ENCODE measurements at places on chromosomes 2 and 18.

GRCh38 chr2:54687595-54688152 is 35.8 kb upstream of the EML6 start:
- no peak for DNase-seq

DNA sequence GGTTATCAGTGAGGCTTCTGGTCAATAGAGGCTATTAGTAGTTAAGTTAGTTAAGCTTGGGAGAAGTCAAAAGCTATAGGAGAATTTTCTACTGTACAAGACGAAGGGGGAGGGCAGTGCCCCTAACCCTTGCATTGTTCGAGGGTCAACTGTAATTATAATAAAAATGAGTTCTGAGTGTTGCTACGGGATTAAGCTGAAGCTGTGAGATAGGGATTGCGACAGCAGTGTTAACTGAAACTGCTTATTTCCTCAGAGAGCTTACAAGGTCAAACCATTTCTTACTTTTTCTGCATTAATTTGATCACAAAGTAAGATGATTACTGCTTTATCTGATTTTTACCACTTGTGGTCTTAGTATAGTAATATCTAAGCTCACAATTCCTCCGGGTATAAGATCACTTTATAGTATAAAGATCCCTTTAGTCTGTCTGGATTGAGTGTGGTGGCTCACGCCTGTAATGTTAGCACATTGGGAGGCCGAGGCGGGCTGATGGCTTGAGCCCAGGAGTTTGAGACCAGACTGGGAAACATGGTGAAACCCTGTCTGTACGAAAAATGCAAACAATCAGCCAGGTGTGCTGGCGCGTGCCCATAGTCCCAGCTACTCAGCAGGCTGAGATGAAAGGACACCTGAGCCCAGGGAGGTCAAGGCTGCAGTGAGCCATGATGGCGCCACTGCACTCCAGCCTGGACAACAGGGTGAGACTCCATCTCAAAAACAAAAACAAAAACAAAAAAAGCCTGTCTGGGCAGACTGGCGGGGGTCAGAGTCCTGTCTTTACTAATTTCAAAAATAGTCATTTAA is 119.5 kb upstream of the TLK1 start:
- DNase-seq: no peak

- peak; percentile 46 for DNase-seq
Observed at GRCh38 chr2:212970132-212970531, 181.3 kb downstream of the IKZF2 start.

DNA sequence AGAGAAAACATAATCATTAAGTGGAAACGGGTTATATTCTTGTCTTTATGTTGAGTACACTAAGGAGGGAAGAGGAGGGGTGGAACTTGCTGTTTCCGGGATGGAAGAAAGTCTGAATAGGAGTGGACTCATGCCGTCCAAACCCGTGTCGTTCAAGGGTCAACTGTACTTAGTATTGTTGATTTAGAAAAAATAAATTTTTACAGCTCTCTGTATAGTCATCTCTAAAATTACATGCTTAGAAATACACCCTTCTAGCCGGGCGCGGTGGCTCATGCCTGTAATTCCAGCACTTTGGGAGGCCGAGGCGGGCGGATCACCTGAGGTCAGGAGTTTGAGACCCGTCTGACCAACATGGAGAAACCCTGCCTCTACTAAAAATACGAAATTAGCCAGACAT is 29.4 kb downstream of the RIF1 start:
- no peak for DNase-seq

GRCh38 chr2:220646424-220646823 is 925.7 kb downstream of the EPHA4 start:
- no peak for DNase-seq

GRCh38 chr2:101930019-101930418 is 61.7 kb upstream of the IL1R2 start:
- DNase-seq: no peak

DNA sequence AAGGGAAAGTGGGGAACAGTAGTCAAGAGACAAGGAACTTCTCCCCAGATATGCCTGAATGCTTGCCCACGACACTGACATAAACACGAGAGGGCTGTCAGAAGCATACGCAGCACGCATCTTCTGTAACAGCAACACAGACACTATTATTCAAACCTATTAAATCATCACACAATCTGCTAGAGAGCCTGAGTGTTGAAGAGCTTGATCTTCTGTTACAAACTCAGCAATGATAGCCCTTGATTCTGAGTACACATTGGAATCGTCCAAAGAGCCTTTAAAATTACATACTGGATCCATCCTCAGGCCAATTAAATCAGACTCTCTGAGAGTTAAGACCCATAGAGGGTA is 111.6 kb downstream of the ZNF521 start:
- DNase-seq: no peak

- DNase-seq: peak; percentile 41
Observed at GRCh38 chr2:202030691-202031090, 3.0 kb upstream of the FZD7 start.

- no peak for DNase-seq
Observed at GRCh38 chr2:144459937-144460336, 60.0 kb downstream of the ZEB2 start.

DNA sequence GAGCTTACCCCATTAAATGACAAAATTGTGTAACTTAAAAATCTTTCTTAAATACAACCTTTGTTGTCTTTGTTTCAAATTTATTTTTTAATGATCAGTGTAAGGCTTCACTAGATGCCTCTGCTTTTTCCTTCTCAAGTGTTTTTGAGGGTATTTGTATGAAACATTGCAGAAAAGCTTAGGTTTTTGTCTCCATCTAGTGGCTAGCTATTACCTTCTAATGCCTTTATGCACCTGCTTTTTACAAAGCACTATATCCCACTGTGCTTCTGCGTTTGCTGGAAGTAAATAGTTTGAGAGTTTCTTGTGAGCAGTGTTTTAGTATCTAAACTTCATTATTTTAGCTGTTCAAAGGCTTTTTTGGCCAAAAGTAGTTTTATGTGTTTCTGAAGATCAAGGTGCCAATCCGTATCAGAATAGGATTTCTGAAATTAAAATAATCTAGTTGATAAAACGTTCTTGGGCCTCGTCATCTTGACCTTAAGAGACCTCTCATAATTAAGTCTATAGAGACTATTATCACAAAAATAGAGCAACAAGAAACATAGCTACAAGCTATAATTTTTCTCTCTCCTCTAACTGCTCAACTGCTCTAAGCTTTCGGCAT is 47.0 kb downstream of the IWS1 start:
- peak; percentile 58 for DNase-seq

DNA sequence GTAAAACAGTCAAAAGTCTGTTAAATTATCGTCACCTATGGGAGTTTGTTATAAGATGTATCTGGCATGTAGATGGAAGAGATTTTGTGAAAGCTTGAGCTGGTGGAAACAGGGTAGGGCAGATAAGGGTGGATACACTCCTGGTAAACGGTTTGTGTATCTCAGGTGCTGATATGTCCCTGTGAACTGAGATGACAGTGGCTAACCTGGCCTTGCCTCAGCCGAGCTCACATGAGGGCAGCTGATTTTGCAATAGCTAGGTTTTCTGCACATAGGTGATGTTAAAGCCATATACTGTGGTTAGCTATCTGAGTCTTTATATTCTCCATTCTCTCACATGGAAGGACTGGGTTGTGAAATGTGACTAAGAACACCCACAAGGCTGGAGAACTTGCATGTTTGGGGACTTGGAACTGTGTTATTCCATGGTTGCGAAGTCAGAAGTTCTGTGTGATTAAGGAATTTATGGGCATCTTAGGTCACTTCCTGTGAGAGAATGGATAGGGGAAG is 205.1 kb downstream of the TPGS2 start:
- peak; percentile 37 for DNase-seq

DNA sequence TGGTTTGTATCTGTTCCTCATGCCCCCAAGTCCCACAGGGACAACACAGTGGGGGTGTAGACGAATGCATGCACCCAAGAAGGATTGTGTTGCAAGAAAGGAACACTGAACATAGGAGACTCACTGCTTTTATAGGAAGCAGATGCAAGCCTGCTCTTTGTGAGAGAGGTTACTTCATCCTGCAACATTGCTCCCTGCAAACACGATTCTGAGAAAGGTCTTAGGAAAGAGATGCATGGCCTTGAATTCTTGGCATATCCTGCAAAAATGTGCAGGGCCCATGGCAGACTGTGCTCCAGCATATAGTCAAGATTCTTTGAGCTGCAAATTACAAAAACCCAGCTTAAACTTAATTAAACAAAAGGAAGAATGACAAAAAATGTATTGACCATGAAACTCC is 312.2 kb upstream of the MGAT5 start:
- DNase-seq: no peak

DNA sequence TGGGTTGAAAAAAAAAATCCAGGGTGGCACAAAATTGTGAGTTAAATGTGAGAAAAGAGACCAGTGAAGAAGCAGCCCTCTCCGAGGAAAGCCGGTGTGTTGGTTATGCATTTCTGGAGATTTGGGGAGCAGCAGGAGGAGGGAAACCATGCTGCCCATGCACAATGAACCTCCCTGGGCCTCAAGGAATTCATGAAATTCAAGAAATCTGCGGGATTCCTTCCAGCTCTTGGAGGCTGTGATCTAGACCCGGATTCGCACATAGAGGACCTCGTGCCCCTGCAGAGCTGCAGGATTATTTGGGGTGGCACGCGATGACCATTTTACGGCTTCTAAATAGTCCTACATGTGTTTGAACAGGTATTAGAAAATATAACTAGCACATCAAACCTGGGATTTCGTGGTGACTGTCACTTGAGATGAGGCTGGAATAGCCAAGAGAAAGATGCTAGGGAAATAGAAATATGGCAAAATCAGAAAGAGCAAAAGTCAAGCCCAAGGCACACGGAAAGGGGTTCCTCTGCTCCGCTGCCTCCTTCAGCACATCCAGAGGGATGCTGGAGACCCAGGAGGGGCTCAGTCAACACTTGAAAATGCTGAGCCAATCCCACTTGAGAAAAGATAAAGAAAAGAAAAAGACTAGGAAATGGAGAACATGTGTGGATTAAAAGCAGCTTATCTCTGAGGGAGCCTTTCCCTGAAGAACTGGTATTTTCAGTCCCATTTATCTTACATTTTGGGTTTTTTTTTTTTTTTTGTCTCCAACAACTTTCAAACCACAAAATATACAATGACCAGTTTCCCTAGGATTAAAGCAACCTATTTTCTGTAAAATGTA is 22.0 kb downstream of the KCTD1 start:
- DNase-seq: peak; percentile 17

DNA sequence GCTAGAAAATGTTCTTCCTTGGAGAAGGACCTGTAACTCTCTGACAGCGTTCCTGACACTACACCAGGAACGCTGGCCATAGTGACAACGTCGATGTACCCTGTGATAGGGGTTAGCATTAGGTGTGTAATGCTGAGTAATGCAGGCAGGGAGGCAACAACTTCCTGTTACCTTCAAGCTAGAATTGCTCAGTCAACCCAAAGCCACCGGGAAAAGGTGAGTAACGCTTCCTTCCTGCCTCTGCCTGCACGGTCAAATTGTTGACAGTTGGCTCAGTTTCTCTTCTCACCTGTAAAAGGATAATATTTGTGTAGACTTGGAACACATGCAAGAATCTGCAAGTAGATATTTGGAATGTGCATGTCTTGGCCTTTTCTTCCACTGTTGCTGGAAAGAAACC is 12.7 kb downstream of the FAM110C start:
- no peak for DNase-seq

DNA sequence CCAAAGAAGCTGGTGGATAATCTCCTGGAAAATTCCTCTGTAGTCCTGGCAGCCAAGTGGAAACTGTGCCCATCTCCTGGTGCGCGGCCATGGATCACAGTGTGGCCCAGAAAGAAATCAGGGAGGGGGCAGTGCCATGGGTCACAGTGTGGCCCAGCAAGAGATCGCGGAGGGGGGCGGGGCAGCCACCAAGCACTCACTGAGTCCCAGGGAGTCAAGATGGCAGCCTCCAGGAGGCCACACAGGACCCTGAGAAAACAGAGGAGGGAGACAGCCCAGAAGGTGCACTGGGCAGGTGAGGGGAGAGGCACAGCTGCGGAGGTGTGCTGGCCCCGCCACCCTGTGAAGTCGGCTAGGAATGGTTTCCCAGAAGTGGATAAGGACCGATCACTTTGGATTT is 8.1 kb upstream of the ATP6V1B1 start:
- DNase-seq: no peak

DNA sequence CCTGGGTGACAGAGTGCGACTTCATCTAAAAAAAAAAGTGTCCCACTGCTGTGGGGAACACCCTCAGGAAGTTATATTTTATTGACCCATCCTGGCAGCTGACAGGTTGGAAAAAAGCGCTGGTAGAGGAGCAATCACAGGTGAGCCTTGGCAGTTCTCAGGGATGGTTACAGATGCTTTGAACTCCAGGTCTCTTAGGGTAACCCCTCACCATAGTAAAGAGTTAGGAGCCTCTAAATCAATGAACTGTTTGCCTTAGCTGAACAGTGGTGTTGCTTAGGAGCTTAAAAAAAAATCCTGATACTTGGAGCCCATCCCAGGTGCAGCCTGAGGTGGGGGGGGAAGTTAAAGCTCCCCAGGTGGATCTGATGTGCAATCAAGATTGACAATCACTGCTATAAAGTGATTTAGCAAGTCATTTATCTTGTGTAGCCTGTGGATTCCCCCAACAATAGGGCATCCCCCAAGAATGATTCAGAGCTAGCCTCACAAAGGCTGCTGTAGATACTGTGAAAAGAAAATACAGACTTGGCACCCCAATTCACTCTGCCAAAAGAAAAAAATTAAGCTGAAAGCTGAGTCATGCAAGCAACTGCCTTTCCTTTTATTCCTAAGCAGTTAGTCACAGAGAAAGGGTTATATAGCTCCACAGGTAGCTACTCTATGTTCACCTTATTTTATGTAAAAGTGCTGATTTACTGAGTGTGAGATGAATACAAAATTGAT is 14.8 kb downstream of the SLC16A14 start:
- peak; percentile 46 for DNase-seq

GRCh38 chr2:120230515-120231471 is 7.6 kb upstream of the TMEM185B start:
- DNase-seq: no peak

- DNase-seq: no peak
Observed at GRCh38 chr18:11981192-11981542, at the start of gene IMPA2. Gene IMPA2, plus strand, starts transcription at chr18:11981507. Its CDS starts 163 bp downstream, at chr18:11981670.

DNA sequence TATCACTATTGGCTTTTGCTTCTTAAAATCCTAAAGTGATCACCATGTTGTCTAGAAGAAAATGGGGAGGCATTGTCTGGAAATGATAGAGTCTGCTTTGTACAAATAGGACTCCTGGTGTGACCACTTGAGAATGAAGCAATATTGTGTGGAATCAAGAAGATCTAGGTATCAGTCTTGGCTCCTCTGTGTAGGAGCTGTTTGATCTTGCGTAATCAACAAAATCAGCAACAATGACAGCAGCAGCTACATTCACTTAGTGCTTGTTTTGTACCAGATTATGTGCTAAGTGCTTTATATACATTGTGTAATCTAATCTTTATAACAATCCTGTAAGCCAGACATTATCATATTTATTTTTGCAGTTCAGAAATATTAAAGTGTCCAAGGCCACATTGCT is 17.8 kb downstream of the NCOA1 start:
- no peak for DNase-seq

DNA sequence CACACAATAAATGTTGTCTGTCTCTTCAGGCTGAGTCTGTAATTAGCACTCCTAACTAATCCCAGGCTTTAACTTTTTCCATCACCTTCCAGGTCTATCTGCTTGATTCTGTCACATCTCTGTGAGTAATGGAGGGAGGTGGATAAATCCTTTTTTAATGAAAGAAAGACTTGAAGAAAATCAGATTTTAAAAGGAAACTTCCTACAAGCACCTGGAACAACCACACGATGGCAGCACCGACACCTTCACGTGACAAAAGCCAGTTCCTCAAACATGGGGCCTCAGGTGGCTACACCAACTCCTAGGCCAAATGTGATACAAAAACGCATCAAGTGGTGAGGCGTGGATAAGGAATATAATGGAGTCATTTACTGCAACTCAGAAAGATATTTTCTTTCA is 41.8 kb downstream of the TGFBRAP1 start:
- DNase-seq: peak; percentile 20

Data from fibroblast of skin of right quadriceps (primary cell).